ENCODE measurements at places on chromosomes 4 and X. TPM values are rescaled to one million over a fixed set of nuclear protein-coding genes. Genes with fewer than 3 reads are reported as not detected.

- H3K27me3 ChIP-seq: no peaks in the 10 kb centered on the region
- H3K4me3 ChIP-seq: no peak overlapping the region
- no peak overlapping the region for H3K27ac ChIP-seq
- H3K4me1 ChIP-seq: peaks cover 10% of the 10 kb centered on the region
- H3K36me3 ChIP-seq: no peaks in the 10 kb centered on the region
These were observed 61.0 kb upstream of the SMIM10 start for GRCh38 chrX:134929808-134930207.

DNA sequence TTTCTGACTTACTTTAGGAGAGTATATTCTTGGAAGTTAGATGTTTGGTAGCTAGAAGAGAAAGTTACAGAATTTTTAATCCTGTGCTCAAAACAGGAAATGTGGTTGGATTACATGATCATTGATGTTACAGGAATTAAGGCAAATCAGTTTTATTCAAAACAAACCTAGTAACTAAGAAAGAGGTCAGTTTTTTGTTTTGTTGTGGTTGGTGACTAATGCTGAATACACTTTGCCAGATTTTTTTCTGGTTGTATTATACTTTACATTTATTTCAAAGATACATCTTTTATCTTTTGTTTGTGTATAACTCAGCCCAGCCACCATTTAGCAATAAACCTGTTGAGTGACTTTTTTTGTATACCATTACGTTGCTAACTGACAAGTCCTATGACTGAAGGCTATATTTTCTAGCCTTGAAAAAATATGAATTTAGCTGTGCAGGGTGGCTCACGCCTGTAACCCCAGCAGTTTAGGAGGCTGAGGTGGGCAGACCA lies 116.7 kb downstream of the KLHL8 start:
- no peaks in the 10 kb centered on the region for H3K36me3 ChIP-seq
- peaks cover 38% of the 10 kb centered on the region for H3K4me1 ChIP-seq
- H3K27me3 ChIP-seq: no peaks in the 10 kb centered on the region
- peak overlapping the region; percentile 14 for H3K4me3 ChIP-seq

DNA sequence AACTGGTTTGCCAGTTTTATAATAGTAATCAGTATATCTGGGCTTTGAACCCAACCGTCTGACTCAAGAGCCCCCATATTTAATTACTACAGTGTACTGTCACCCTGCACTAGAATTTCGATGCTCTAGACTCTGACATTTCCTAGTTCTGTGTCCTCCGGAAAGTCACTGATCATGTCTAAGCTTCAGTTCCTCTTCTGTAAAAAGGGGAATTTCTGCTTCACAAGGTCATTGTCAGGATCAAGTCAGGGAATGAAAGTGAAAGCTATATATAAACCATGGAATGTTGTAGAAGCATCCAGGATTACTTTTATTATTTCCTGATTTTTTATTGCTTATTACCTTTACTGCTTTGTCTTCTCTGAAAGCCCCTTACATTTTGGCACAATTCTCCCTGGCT lies 4.0 kb upstream of the KCNIP4 start:
- H3K27me3 ChIP-seq: peaks cover 22% of the 10 kb centered on the region
- H3K4me1 ChIP-seq: no peaks in the 10 kb centered on the region
- H3K4me3 ChIP-seq: no peak overlapping the region
- no peaks in the 10 kb centered on the region for H3K36me3 ChIP-seq
- H3K27ac ChIP-seq: no peak overlapping the region

DNA sequence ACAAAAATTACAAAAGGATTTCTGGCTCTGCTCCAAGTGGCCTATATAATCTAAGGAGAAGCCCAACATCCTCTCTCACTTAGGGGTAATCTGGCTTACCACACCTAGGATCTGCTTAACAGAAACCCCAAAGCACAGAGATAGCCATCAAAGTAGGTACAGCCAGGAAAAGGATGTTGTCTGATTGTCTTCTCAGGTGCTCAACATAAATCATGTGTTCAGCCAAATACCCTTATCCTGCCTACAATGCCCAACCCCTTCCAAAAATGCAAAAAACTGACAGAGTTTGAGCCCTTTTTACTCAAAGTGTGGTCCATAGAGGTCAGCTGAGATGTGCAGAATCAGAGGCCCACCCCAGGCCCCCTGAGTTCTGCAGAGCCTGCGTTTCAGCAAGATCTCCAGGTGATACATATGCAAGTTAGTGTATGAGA lies 53.9 kb downstream of the PPM1K start:
- H3K27ac ChIP-seq: no peak overlapping the region
- no peaks in the 10 kb centered on the region for H3K36me3 ChIP-seq
- H3K27me3 ChIP-seq: no peaks in the 10 kb centered on the region
- peak overlapping the region; percentile 69 for H3K4me3 ChIP-seq
- H3K4me1 ChIP-seq: peaks cover under 1% of the 10 kb centered on the region

DNA sequence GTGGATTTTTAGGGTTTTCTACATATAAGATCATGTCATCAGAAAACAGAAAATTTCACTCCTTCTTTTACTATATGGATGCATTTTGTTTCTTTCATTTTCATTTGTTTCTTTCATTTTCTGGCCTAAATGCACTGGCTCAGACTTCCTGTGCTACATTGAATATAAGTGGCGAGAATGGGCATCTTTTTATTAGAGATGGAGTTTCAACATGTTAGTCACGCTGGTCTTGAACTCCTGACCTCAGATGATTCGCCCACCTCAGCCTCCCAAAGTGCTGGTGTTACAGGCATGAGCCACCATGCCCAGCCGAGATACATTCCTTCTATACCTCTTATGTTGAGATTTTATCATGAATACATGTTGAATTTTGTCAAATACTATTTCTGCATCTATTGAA lies 61.8 kb downstream of the BRWD3 start:
- DNase-seq: no peak
- no peak overlapping the region for H3K4me3 ChIP-seq
- H3K4me1 ChIP-seq: no peaks in the 10 kb centered on the region
- no peaks in the 10 kb centered on the region for H3K27me3 ChIP-seq

- H3K27me3 ChIP-seq: no peaks in the 10 kb centered on the region
- H3K36me3 ChIP-seq: peaks cover 33% of the 10 kb centered on the region
- peak overlapping the region; percentile 87 for H3K4me3 ChIP-seq
- H3K4me1 ChIP-seq: peaks cover 37% of the 10 kb centered on the region
These were observed 1.4 kb downstream of the MAGED1 start for GRCh38 chrX:51894697-51895336.

MAP7D2 gene
- under 0.01 TPM for total RNA-seq

DNA sequence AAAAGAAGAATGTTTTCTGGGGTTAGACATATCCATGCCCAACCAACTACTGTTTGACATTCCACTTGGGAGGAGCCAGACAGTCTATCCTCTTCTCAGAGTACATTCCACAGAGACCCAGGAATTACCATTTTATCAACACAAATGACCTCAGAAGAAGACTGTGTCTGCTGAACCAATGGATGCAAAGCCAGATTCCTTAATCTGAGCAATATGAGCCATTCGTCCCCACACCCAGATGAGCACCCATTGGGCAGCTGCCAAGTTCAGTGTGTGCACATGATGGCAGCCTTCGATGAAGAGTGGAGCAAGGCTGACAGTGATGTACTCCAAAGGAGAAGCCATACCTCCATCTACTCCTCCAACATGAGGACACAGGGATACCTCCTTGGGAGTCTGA lies 111.3 kb downstream of the ZNF674 start:
- H3K36me3 ChIP-seq: no peaks in the 10 kb centered on the region
- H3K4me3 ChIP-seq: no peak overlapping the region
- DNase-seq: peak; percentile 62
- peaks cover 7% of the 10 kb centered on the region for H3K27me3 ChIP-seq

GRCh38 chr4:38687571-38688011 lies 23.6 kb downstream of the KLF3 start:
- no peak overlapping the region for H3K4me3 ChIP-seq
- H3K4me1 ChIP-seq: peaks cover 25% of the 10 kb centered on the region
- no peak for DNase-seq

CAMK2D gene
- 194 TPM for total RNA-seq

DNA sequence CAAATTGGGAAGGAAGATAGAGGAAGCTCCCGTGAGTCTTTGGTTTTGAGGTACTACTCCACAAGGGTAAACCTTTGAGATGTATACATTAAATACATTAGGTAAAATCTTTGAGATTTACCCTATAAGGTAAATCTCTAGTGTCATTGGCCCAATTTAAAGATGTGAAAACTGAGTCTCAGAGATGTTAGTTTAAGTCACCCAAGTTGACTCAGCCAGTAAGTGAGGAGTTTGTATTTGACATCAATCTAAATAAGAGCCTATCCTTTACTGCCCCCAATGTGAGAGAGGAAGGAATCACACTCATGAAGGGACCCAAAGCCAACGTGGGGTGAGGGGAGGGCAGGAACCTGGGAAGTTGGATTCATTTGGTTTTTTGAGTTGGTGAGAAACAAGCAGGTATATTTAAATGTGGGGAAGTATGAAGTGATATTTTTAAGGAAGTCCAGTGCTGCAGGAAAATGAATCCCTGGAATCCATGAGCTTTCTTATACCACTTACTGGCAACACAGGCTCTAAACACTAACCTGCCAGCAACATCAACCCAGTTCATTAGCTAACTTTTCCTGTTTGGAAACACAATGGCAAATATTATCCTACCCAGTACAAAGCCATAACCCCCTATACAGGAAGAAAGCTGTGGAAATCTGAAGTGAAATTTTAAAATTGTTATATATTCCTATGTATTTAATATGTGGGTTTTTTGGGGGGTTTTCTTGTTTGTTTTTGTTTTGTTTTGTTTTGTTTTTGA lies 55.3 kb downstream of the PALLD start:
- DNase-seq: peak; percentile 38
- H3K27ac ChIP-seq: peak overlapping the region; percentile 98

GRCh38 chr4:126004941-126005340 lies 690.2 kb downstream of the FAT4 start:
- no peaks in the 10 kb centered on the region for H3K4me1 ChIP-seq
- H3K27ac ChIP-seq: no peak overlapping the region
- H3K36me3 ChIP-seq: no peaks in the 10 kb centered on the region
- peak; percentile 41 for DNase-seq
- no peak overlapping the region for H3K4me3 ChIP-seq
- no peaks in the 10 kb centered on the region for H3K27me3 ChIP-seq

DNA sequence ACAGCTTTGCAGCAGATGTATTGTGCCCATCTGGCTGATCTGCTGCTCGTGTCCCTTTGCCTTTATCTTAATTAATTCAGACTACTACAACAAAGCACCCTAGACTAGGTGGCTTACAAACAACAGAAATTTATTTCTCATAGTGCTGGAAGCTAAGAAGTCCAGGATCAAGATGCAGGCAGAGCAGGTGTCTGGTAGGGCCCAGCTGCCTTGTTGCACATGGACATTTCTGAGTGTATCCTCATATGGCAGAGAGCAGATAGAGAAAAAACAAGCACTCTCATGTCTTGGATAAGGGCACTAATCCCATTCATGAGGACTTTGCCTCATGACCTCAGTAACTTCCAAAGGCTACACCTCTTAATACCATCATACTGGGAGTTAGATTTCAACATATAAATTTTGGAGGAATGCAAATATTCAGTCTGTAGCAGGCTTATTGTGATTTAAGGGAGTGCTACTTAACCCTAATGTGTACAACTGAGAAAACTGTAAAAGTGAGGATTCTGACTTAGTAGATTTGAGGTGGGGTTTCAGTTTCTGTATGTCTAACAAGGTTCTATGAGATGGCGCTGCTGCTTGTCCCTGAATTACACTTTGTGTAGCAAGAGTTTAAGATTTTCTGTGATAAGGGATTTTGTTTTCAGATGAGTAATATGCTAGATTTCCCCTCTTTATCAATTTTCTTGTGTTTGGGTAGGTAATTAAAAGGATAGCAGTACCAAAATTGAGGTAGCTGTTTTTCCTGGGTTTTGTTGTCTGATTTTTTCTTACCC lies 473.2 kb upstream of the TECRL start:
- no peak overlapping the region for H3K27ac ChIP-seq
- H3K4me3 ChIP-seq: no peak overlapping the region
- no peaks in the 10 kb centered on the region for H3K27me3 ChIP-seq
- no peaks in the 10 kb centered on the region for H3K36me3 ChIP-seq

DNA sequence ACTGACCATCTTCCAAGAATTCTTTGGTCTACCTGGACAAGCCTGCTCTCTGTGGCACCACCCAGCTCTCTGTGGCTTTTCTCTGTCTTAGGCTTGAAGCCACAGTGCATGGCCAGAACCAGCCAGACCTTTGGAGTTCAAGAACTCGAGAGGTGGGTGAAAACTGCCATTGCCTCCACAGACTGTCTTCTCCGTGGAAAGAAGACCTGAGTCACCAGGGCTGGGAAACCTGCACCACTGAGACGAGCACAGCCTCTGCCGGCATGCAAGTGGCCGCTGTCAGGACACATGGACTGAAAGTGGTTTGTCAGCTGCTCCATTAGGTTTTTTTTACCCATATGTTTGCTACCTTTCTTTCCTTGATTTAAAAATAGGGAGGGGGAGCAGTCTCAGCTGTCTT lies 74.5 kb downstream of the MGST2 start:
- H3K27me3 ChIP-seq: peaks cover 27% of the 10 kb centered on the region
- no peak overlapping the region for H3K27ac ChIP-seq
- H3K4me1 ChIP-seq: peaks cover 6% of the 10 kb centered on the region
- no peak for DNase-seq
- H3K4me3 ChIP-seq: no peak overlapping the region

DNA sequence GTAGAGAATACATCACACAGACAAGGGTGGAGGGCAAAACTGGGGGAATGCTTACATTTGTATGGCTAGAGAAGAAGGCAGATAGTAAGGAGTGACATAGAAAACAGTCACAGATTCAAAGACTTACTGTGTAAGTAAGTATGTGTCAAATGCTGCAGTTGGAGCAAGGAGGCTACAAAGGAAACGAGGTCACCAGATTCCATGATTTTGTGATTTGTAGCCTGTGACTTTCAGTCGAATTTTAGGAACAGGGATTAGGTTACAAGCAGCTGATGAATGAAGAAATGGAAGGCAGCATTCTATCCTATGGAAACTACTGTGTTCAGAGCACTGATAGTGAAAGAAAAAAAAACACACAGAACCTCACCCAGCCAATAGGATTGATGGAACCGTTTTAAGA lies 407.9 kb downstream of the IL15 start:
- H3K27ac ChIP-seq: peak overlapping the region; percentile 73
- H3K36me3 ChIP-seq: no peaks in the 10 kb centered on the region
- H3K4me3 ChIP-seq: peak overlapping the region; percentile 2
- no peaks in the 10 kb centered on the region for H3K27me3 ChIP-seq
- no peak for DNase-seq

DNA sequence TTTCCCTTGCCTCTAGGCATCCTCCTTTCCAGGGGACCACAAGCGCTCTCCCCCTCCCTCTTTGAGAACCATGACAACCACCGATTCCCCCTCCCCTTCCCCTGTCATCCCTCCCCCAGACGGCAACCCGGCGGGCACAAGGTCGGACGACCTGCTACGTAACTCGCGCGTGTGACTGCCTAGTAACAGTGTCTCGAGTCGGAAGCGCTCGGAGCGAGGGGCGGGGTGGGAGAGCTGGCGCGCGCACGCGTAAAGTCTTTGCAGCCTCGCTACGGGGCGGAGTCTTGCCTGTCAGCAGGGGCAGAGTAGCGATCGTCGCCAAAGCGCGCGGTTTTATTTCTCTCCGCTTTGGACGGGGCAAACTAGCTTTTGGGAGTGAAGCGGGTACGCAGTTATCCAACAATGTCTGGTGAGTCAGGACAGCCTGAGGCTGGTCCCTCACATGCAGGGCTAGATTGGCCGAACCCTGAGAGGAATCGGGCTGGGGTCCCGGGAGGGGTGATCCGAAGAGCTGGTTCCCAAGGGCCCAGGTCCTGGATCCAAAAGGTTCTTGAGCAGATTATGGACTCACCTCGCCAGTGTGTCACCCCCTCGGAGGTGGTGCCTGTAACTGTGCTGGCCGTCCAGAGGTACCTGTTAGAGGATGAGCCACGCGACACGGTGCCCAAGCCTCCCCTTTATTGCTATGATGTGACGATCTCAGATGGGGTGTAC lies at the start of gene RADX:
RADX (plus strand) TSS at position 300 of the 714 bp plus-strand sequence; CDS start at position 403, 103 bp downstream.
- peaks cover 17% of the 10 kb centered on the region for H3K27me3 ChIP-seq
- H3K27ac ChIP-seq: no peak within 1 kb of the TSS
- H3K4me1 ChIP-seq: no peaks in the 10 kb centered on the region
- no peaks in the 10 kb centered on the region for H3K36me3 ChIP-seq

Data from osteoblast (primary cell).